ENCODE measurements at places on chromosomes 4 and X.

- no peak for DNase-seq
Observed at GRCh38 chrX:151694661-151695582, at the start of gene PRRG3. Gene PRRG3 (plus strand): TSS chrX:151695458. CDS start chrX:151698815, 3,357 bp downstream.

- peak; percentile 36 for DNase-seq
Observed at GRCh38 chr4:37452952-37453280, 208.4 kb downstream of the NWD2 start.

- no peak for DNase-seq
Observed at GRCh38 chrX:151712253-151712652, 3.6 kb upstream of the FATE1 start.

DNA sequence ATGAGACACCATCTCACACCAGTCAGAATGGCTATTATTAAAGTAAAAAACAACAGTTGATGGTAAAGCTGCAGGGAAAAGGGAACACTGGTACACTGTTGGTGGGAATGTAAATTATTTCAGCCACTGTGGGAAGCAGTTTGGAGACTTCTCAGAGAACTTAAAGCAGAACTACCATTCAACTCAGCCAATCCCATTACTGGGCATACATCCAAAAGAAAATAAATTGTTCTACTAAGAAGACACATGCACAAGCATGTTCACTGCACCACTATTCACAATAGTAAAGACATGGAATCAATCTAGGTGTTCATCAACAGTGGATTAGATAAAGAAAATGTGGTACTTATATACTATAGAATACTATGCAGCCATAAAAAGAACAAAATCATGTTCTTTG is 135.0 kb downstream of the REELD1 start:
- no peak for DNase-seq

- no peak for DNase-seq
Observed at GRCh38 chr4:118350961-118351360, 1.8 kb downstream of the PRSS12 start.

GRCh38 chr4:39124885-39125599 is 57.3 kb upstream of the WDR19 start:
- no peak for DNase-seq

- DNase-seq: no peak
Observed at GRCh38 chr4:155855897-155856296, 10.2 kb downstream of the ASIC5 start.

GRCh38 chrX:154021131-154021611 is 1.5 kb upstream of the IRAK1 start:
- DNase-seq: peak; percentile 78

GRCh38 chr4:184369871-184370270 is 104.5 kb downstream of the IRF2 start:
- DNase-seq: no peak

DNA sequence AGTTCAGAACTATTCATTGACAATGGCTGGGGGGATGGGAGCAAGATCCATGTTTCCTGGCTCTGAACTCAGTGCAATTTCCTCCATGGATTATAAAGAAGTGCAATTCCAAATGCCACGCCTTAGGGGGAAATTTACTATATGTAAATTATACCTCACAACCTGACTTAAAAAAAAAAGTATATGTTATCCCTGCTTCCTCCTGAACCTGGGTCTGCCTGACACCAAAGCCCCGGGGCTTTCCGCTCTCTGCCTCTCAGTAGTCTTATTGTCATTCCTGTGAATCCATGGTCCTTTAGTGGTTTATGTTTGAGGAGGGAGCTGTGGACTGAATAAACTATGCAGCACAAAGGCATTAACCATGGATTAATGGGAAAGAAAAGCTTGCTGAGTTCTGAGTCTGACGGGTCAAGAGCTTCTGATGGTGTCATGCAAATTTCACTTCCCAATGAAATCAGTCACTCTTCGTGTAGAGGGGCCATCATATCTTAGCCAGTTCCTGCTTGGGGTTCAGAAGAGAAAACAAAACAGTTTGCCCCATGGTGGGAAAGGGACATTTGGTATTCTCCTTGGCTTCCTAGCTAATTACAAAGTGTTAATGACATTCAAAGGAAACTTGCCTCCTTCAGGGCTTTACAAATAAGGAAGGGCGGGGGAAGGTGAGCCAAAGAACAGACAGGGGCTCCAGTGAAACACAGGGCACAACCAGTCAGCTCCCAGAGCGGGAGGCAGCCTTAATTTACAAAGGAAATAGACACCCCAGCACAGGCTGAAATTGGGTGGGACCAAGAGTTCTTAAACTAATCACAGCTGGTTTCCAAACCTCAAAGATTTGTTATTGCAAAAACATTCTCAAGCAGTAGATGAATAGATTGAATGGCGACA is 14.3 kb downstream of the FAM9C start:
- DNase-seq: peak; percentile 48

DNA sequence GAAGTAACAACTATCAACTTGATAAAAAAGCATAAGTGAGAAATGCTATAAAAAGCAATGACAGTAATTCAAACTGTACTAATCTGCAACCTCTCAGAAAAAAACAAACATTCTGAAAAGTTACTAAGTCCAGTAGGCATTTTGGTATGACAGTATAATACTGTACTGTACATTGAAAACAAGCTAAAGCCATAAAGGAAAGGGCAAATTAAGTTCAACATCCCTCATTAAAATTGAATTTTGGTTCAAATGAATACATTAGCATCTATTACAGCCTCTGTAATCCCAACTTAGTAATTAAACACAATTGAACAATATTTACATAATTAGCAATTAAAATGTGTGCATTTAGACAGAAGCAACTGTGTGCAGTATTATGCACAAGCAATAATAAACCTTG is 53.7 kb downstream of the C4orf46 start:
- peak; percentile 6 for DNase-seq

DNA sequence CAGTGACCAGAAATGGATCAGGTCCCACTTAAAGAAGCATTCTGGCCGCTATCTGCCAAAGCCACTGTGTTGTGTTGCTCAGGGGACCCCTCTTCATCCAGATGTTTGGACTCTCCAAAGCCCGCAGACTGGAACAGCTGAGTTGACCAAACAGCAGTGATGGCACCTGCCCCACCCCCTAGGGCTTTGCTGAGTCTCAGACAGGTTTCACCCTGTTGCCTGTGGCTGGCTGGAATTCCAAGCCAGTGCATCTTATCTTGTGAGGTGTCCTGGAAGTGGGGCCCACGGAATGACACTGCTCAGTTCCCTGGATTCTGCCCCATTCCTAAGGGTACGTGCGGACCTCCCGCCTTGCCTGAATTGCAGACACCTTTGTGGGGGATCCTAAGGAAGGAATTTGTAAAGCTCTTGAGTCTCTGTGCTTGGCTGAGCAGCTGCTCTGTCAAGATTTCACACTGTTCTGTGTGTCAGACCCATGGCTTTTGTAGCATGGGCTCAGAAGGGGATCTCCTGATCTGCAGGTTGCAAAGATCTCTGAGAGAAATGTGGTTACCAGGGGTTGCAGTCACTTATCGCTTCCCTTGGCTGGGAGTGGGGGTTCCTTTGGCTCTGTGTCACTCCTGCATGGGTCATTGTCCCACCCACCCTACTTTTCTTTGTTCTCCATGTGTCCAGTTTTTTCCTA is 1707.9 kb upstream of the PCDH10 start:
- no peak for DNase-seq

DNA sequence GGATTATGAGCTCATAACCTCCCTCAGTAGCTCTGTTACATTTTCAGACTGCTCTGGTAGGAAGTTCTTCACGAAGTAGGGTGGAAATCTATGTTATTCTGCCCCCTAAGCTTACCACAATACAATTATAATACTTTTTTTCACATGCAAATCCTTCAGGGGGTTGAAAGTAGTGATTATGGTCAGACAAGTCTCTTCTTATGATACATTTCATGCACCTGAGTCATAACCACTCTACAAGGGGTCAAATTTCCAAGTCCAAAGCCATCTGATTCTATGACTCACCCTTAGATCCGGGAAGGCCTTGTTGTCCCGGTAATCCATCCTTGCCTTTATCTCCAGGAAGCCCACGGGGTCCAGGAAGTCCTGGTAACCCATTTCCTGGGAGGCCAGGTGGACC is 95.2 kb downstream of the ATG4A start:
- DNase-seq: peak; percentile 77

DNA sequence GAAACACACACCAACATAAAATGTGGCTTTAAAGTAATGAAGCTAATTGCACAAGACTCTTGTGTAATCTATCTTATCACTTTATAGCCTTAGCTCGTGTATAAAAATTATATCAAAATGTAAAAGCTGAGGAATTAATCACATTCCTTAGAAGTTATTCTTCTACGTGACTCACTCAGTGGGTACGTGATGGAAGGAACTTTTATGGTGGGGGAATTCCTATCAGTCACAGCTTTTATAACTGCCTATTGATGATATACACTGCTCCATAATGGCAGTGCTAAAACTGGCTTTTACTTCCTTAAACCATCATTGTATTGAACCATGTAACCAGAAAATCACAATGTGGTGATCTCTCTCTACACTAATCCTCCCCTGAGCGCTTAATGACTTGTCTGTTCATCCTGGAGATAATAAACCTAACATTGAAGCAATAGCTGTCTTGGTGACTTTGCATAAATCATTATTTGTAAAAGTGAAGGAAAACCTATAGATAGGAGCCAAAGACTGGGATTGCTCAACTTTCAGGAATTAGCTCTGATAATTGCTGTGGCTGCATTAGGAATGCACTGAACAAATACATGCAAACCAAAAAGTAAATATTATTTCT is 276.7 kb downstream of the GBA3 start:
- peak; percentile 67 for DNase-seq

GRCh38 chr4:112113864-112114263 is 31.4 kb upstream of the FAM241A start:
- no peak for DNase-seq

GRCh38 chrX:41895826-41896225 is 27.5 kb downstream of the CASK start:
- DNase-seq: no peak

DNA sequence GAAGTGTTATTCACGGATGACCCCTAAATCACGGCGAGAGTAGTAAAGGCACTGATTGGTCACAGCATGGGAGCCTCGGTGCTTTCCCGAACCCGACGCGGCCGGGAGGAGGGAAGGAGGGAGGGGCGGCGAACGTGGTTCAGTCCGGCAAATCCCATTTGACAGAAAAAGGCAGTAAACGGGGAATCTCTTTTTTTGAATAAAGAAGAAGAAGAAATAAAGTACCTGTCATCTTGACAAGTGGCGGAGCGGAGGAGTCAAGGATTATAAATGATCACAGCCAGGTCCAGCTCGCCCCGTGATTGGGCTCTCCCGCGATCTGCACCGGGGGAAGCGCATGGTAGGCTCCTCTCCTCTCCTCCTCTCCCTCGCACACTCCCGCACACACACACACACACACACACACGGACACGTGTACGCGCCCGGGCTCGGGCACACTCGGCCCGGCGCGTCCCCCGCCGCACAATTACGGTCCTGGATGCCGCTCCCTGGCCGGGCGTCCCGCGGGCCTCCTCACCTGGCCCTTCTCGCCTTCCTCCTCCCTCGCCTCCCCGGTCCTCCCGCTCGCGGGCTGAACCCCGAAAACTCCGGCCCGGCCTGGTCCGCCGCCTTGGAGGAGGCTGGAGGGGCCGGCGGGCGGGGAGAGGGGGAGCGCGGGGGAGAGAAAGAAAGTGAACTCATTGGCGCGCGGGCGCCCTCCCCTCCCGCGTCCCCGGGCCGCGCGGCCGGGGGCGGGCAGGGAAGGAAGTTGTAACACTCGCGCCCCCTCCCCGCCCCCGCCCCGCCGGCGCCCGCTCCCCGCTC is 99.2 kb upstream of the TENM3 start:
- DNase-seq: peak; percentile 81

- DNase-seq: no peak
Observed at GRCh38 chr4:38526412-38526811, 137.6 kb upstream of the KLF3 start.

DNA sequence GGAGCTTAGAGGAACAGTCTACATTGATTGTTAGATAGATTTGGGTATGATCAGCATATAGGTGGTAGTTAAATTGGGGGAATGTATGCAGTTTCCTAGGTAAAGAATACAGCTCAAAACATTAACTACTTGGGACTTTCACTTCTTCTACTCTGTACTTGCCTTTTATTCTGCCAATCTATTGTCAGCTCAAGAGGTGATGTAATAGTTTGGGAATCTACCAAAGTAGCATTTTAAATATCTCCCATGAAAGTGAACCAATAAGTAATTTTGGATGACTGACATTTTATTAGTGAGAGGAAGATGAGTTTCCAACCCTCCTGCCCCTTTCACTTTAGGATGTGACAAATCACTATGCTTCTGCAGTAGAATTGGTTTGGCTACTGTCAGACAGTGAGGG is 43.4 kb downstream of the NUDT6 start:
- peak; percentile 70 for DNase-seq

DNA sequence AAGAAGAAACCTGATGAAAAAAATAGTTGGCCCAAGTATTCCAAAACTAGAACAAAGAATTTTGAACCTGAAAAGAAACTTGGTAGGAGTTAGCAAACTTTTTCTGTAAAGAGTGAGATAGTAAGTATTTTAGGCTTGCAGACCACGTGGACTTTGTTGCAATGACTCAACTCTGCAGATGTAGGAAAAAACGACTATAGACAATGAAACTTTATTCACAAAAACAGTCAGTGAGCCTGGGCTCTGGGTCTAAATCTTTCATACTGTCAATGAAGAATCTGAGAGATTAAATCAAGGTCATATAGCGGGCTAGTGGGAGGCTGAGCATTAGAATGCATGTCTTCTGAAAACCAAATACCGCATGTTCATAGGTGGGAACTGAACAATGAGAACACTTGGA is 23.0 kb downstream of the SH3D19 start:
- DNase-seq: peak; percentile 27

DNA sequence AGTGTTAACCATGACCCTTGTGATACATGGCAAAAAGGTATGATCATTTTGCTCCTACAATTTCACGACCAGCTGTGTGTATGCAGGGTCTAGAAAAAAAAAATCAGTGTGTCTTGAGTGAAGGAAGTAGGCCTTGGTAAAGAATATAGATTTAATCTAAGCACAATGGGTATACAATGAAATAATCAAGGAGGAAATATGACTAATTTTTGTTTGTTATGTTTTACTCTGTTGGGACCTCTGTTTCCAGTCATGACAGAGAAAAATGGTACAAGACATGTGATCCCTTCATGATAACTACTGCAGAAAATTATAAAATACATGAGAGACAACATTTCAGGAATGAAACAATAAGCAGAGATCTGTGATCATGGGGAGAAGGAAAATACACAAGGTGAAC is 835.5 kb downstream of the PDHA2 start:
- no peak for DNase-seq
